Activated CD8-positive, alpha-beta memory T cell treated with anti-CD3 and anti-CD28 coated beads for 4 hours (primary cell): ENCODE measurements at places on chromosomes 13 and 19.

DNA sequence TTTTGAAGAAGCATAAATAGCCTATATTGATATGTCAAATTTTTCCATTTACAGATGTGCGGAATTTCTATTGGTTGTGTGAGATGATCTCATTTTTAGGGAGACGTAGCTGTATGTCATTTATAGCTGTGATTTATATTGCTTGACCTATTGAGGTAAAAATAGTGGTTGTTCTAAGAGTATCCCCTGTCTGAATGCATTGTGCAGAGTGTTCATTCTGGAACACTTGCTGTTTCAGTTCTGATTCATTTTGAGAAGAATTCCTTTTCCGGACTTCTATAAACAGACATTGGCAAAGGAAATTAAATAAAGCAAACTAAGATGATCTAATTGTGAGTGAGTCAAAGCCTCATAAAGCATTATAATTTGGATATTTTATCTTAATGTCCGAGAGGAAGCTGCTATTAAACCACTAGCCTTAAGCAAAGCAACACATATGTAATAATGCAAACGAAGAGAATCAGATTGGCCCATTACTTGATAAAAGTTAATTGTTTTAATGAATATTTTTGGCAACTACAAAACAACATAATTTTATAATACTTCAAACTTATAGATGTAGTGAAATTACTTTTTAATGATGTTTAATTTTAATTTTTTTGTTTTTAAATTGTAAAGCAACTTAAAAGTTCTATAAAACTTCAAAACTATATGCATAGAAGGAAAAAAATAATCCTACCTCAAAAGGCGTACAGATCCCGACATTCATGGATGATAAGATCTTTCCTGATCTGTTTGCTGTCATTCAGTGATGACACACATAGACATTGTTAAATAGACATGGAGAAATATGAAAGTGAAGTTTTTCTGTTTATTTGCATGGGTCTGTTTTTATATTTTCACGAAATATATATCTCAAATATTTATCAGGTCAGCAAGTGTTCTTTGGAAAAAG is 942.6 kb upstream of the SLC10A2 start:
- no peak for DNase-seq

DNA sequence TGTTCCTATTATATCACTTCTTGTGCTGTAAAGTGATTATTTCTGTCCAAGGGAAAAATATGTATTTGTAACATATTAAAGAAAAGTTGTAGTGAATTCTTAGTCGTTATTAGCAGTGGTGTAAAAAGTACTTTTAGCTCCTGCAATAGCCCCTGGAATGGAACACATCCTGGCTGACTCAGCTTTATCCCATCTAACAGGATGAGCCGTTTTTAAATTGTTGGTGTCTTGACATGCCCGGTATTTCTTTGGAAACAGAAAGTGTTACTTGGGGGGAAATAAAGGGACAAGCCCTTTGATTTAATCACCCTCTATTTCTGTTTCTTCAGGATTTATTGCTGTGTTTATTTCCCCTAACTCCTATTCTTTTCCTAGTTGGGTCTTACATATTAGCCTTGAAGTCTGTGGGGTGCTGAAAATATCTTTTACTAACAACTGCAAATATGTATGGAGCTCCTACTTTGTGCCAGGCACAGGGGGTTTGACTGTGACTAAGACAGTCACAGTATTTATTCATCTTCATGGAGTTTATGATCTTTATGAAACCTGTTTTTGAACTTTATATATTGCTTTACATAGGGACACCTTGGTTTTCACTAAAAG is 17.9 kb downstream of the COG3 start:
- no peak for DNase-seq

- no peak for DNase-seq
These were observed 465.1 kb upstream of the PCDH20 start for GRCh38 chr13:61880578-61881283.

- DNase-seq, result no peak
These were observed 431.7 kb downstream of the KLF12 start for GRCh38 chr13:73702419-73703071.
